ENCODE measurements at places on chromosomes 12 and 14. TPM values are rescaled to one million over a fixed set of nuclear protein-coding genes. Genes with fewer than 3 reads are reported as not detected.

CDKL1 gene
- total RNA-seq = 5.9 TPM

GSC gene
- not detected for total RNA-seq

CIROP gene
- total RNA-seq = not detected

CCDC88C gene
- 12.4 TPM for total RNA-seq

DIO2 gene
- total RNA-seq = 4.7 TPM

SLC5A8 gene
- total RNA-seq = not detected

- no peaks in the 10 kb centered on the region for H3K4me1 ChIP-seq
- no peak overlapping the region for H3K27ac ChIP-seq
- no peaks in the 10 kb centered on the region for H3K27me3 ChIP-seq
- DNase-seq = no peak
- no peak overlapping the region for H3K4me3 ChIP-seq
- H3K36me3 ChIP-seq = no peaks in the 10 kb centered on the region
Measured at GRCh38 chr12:84732828-84733340, 179.7 kb downstream of the SLC6A15 start.

- H3K27me3 ChIP-seq = no peaks in the 10 kb centered on the region
- H3K27ac ChIP-seq = no peak overlapping the region
- H3K36me3 ChIP-seq = no peaks in the 10 kb centered on the region
- DNase-seq = no peak
- H3K4me1 ChIP-seq = peaks cover 1% of the 10 kb centered on the region
Measured at GRCh38 chr14:72598306-72598705, 295.6 kb downstream of the DPF3 start.

- no peaks in the 10 kb centered on the region for H3K4me1 ChIP-seq
- peak; percentile 68 for DNase-seq
- H3K36me3 ChIP-seq = no peaks in the 10 kb centered on the region
Measured at GRCh38 chr14:101442451-101442850, 118.8 kb upstream of the DIO3 start.

DNA sequence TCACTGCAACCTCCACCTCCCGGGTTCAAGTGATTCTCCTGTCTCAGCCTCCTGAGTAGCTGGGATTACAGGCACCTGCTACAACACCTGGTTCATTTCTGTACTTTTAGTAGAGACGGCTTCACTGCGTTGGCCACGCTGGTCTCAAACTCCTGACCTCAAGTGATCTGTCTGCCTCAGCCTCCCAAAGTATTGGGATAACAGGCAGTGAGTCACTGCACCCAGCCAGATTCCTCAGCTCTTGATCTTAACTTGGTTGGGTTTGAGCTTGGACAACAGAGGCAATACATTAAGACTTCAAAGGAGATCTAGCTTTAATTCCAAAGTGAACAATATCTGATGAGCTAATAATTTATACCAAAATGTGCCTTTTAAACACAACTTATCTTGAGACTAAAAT, 5.6 kb downstream of the DAZAP2 start:
- no peak overlapping the region for H3K27ac ChIP-seq
- peak; percentile 38 for DNase-seq
- H3K4me1 ChIP-seq = peaks cover 26% of the 10 kb centered on the region
- no peak overlapping the region for H3K4me3 ChIP-seq

- DNase-seq = no peak
- H3K4me1 ChIP-seq = no peaks in the 10 kb centered on the region
- no peaks in the 10 kb centered on the region for H3K36me3 ChIP-seq
- no peaks in the 10 kb centered on the region for H3K27me3 ChIP-seq
Measured at GRCh38 chr12:113370923-113371682, 12.7 kb downstream of the PLBD2 start.

DNA sequence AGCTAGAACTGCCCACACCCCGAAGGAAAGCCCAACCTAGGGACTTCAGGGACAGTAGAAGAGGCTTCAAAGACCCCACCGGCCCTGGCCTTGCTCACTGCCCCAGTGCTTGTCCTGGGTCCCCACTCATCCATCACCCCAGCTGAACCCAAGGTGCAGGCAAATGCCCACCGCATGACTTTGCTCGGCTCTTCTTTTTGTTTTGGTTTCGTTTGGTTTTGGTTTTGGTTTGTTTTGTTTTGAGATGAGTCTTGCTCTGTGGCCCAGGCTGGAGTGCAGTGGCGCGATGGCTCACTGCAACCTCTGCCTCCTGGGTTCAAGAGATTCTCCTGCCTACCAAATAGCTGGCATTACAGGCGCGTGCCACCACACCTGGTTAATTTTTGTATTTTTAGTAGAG, 9.0 kb downstream of the CCDC85C start:
- no peak overlapping the region for H3K4me3 ChIP-seq
- no peaks in the 10 kb centered on the region for H3K27me3 ChIP-seq
- no peaks in the 10 kb centered on the region for H3K36me3 ChIP-seq
- H3K27ac ChIP-seq = no peak overlapping the region

GRCh38 chr14:50237427-50237826, 6.0 kb upstream of the SOS2 start:
- H3K4me3 ChIP-seq = no peak overlapping the region
- DNase-seq = no peak
- no peak overlapping the region for H3K27ac ChIP-seq
- H3K36me3 ChIP-seq = no peaks in the 10 kb centered on the region

GRCh38 chr14:32200368-32201192, 1.3 kb upstream of the RNU6-7 start:
- H3K27ac ChIP-seq = no peak overlapping the region
- H3K4me1 ChIP-seq = peaks cover 5% of the 10 kb centered on the region
- peak overlapping the region; percentile 82 for H3K4me3 ChIP-seq

GRCh38 chr14:68088451-68088854, 268.9 kb downstream of the RAD51B start:
- H3K36me3 ChIP-seq = no peaks in the 10 kb centered on the region
- H3K27ac ChIP-seq = peak overlapping the region; percentile 60
- no peak overlapping the region for H3K4me3 ChIP-seq
- H3K27me3 ChIP-seq = no peaks in the 10 kb centered on the region
- peak; percentile 71 for DNase-seq

DNA sequence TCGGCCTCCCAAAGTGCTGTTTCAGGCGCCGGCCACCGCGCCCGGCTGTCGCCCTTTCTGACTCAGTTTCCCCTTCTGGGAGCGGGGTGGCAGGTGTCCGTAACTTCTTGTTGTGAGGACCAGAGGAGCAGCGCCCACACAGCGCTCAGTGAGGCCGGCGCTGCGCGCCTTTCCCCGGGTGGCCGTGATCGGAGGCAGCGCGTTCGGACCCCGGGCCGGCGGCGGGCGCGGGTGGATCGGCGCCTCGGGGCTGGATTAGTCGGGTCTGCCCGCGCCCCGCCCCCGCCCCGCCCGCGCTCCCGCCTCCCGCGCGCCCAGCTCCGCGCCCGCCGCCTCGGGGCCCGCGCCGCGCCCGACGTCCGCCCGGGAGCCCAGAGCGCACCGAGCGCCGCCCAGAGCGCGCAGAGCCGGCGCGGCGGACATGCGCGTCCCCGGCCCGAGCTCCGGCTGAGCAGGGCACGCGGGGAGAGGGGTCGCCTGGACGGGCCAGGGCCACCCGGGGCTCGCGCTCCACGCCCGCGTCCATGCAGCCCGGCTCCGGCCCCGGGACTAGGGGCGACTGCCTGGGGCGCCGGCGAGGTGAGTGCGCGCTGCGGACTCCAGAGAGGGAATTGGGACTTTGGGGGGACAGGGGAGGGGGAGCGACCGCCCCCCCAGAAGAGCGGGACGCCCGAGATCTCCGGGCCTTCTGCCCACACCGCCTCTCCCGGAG, 50.6 kb downstream of the LRCOL1 start:
- H3K27me3 ChIP-seq = no peaks in the 10 kb centered on the region
- DNase-seq = peak; percentile 14
- H3K4me3 ChIP-seq = peak overlapping the region; percentile 52
- H3K4me1 ChIP-seq = peaks cover 8% of the 10 kb centered on the region
- no peaks in the 10 kb centered on the region for H3K36me3 ChIP-seq
- no peak overlapping the region for H3K27ac ChIP-seq

- no peaks in the 10 kb centered on the region for H3K27me3 ChIP-seq
- H3K27ac ChIP-seq = no peak overlapping the region
- no peak overlapping the region for H3K4me3 ChIP-seq
- H3K36me3 ChIP-seq = no peaks in the 10 kb centered on the region
Measured at GRCh38 chr14:51962711-51963110, 26.6 kb upstream of the RTRAF start.

GRCh38 chr12:26298785-26299621, 103.6 kb downstream of the SSPN start:
- peaks cover 13% of the 10 kb centered on the region for H3K4me1 ChIP-seq
- no peaks in the 10 kb centered on the region for H3K36me3 ChIP-seq
- peak overlapping the region; percentile 83 for H3K27ac ChIP-seq
- H3K4me3 ChIP-seq = peak overlapping the region; percentile 63

- H3K4me1 ChIP-seq = peaks cover 7% of the 10 kb centered on the region
- no peak for DNase-seq
- no peak overlapping the region for H3K27ac ChIP-seq
Measured at GRCh38 chr12:89247541-89247942, 104.8 kb downstream of the DUSP6 start.

- H3K36me3 ChIP-seq = no peaks in the 10 kb centered on the region
- H3K27me3 ChIP-seq = no peaks in the 10 kb centered on the region
- DNase-seq = no peak
- H3K4me3 ChIP-seq = no peak overlapping the region
- H3K4me1 ChIP-seq = no peaks in the 10 kb centered on the region
- no peak overlapping the region for H3K27ac ChIP-seq
Measured at GRCh38 chr12:7705846-7706245, 5.4 kb upstream of the DPPA3 start.

GRCh38 chr12:16165506-16165905, 112.0 kb downstream of the SLC15A5 start:
- no peaks in the 10 kb centered on the region for H3K4me1 ChIP-seq
- no peaks in the 10 kb centered on the region for H3K27me3 ChIP-seq
- no peak overlapping the region for H3K27ac ChIP-seq
- no peaks in the 10 kb centered on the region for H3K36me3 ChIP-seq
- DNase-seq = peak; percentile 21

DNA sequence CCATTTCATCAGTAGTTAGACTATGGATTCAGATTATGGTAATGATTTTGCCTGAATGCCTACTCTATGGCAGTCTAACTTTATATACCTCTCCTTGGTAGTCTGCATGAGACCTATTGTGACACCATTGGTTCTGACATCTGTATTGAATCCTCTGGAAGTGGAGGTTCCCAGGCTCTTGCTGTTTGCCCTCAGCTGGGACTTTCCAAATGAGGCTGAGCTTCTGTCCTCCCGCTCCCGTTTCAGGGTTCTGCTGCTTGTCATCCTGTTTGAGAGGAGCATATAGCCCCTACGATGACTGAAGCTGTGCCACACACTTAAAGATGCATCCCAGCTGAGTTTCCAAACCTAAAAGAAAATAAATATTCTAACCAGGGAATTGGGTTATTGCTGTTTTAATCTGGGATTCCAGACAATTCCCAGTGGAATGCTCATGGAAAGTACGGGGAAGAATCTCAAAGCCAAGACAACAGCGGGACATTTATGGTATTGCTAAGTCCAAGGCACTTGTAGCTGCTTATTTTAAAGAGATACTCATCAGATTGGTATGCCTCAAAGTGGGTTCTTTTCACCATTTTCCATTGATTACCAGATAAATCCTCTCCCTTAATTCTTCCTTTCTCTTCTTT, 105.9 kb downstream of the ETV6 start:
- no peak overlapping the region for H3K4me3 ChIP-seq
- peak; percentile 51 for DNase-seq
- H3K4me1 ChIP-seq = peaks cover 16% of the 10 kb centered on the region
- peaks cover 6% of the 10 kb centered on the region for H3K36me3 ChIP-seq

Data from astrocyte (in vitro differentiated cells and primary cell).